Left renal pelvis (tissue), 4 donors: ENCODE measurements at places on chromosomes 3 and 15. TPM values are rescaled to one million over a fixed set of nuclear protein-coding genes. Genes with fewer than 3 reads are reported as not detected.

DNA sequence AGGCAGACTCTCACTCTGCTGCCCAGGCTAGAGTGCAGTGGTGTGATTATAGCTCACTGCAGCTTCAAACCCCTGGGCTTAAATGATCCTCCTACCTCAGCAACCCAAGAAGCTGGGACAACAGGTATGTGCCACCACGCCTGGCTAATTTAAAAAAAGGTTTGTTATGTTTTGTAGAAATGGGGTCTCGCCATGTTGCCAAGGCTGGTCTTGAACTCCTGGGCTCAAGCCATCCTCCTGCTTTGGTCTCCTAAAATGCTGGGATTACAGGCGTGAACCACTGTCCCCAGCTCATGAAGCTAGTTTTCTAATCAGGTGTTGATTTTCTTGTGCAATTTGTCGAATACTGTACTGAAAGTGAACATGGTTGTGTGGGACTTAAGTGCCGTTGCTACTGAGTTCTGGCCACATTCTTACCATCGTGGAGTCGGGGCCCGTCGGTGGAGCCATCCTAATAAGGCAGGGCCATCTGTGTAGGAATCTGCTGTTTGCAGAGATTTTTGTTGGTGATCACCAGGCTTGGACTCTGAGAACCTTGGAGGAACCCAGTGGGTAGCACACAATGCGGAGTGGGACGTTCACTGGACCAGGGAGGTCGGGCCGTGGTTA, 193.2 kb downstream of the GOLGA6L6 start:
- DNase-seq: no peak

DNA sequence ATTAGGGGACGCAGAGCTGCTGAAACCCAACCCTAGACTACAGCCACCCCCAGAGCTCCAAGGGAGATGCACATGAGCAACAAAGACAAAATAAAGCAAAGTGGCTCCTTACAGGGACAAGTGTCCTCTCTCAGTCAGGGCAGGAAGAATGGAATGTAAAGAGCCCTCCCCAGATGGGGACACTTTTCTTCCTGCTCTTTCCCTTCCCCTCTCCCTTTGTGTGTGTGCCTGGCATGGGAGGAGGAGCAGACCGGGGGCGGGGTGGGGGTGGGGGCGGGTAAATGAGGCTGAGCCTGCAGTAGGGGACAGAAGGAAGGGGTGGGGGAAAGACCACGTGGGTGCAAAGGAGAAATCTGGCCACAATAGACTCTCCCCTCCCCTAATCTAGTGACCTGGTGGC, 37.4 kb downstream of the ACAA1 start:
- no peak for DNase-seq

- no peak for DNase-seq
These were observed 523.2 kb downstream of the OTOL1 start for GRCh38 chr3:162019817-162020216.

GRCh38 chr3:146159037-146159436, 1.9 kb downstream of the PLOD2 start:
- DNase-seq: no peak

- DNase-seq: no peak
These were observed 1.4 kb upstream of the TNFSF10 start for GRCh38 chr3:172524611-172525010.

Gene CCR1
- 1.7 TPM for polyA plus RNA-seq
